ENCODE measurements at places on chromosomes 2 and 18.

GRCh38 chr2:222398446-222398885 lies 25.9 kb upstream of the SGPP2 start:
- no peak for DNase-seq

DNA sequence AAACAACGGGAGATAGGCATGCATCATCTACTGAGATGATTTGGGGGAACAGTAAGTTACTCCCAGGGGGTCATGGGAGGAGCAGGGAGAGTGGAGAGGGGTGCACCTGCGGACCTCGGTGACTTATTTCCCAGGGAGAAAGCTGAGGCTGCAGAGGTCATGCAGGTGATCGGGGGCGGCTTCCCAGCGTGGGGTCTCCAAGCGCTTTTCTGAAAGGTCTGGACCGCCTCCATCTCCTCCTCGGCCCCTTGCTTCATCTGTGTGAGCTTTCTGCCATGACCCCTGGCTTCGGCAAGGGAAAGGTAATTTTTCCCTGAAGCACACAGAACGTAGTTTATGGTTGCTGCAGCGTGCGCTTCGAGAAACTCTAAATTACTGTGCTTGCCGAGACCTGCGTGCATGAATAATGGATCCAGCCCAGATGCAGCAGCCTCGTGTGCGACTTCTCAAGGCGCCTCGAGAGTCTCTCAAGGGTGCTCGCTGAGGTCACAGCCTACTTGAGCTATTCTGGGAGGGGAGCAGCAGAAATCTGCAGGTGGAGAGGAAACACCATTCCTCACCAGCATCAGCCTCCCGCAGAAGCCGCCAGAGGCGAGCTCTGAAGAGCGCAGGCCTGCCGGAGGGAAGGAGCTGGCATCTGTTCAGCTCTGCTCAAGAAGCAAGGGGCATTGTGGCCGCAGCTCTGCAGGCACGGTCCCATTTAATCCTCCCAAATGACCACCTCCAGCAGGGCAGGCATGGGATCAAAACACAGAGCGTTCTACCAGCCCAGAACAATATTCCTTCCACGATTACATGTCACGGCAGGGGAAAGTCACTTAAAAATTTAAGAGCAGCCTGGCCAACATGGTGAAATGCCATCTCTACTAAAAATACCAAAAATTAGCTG lies 308.4 kb upstream of the MYT1L start:
- no peak for DNase-seq

GRCh38 chr2:30325600-30326328 lies 94.4 kb downstream of the LBH start:
- no peak for DNase-seq

DNA sequence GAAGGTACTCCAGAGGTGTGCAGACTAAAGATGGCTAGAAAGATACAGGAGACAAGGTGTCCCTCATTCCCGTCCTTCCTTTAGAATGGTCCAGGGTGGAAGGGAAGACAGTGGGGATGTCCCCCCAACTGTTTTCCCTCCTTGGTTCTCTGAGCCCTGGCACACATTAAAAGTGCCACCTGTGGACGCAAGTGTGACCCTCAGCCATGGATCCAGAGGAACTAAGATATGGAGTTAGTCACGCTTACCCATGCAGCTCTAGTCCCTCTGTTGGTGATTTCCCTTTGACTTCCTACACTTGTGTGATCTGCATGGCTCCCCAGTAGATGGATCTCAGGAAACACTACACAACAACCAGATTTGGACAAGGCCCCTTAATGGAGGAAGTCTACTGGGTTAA lies 113.1 kb upstream of the SRD5A2 start:
- no peak for DNase-seq

GRCh38 chr2:69097148-69097610 lies 84.2 kb downstream of the ANTXR1 start:
- DNase-seq, result no peak

DNA sequence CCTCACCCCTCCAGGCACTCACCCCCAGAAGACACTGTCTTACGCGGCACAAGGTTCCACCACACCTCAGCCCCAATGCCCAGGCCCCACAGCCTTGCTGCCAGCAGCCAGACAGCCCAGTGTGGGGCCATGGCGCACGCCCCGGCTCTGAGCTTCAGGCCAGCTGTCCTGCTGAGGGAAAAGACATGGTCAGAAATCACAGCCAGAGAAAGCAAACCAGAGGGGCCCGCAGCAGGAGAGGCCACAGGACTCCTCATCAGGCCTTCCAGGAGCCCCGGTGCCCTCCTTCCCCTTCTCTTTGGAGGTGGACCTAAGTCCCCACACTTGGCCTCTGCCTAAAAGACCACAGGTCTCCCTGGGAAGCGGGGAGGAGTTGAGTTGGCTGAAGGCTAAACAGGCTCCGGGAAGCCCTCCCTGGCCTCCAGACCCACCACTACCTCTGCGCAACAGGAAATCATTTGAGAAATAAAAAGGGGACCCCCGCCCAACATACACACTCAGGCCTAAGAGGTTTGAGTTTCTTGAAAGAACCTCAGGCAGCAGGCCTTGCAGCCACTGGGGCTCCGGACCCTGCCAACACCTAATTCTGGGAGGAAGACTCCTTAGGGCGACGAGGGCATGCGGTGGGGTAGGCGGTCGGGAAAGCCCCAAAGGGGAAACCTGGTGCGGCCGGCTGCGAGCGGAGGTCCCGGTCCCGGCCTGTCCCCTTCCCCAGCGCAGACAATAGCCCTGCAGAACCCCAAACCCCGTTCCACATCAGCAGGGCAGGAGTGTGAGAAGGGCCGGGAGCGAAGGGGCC lies 1.9 kb downstream of the SEMA4C start:
- peak; percentile 47 for DNase-seq

DNA sequence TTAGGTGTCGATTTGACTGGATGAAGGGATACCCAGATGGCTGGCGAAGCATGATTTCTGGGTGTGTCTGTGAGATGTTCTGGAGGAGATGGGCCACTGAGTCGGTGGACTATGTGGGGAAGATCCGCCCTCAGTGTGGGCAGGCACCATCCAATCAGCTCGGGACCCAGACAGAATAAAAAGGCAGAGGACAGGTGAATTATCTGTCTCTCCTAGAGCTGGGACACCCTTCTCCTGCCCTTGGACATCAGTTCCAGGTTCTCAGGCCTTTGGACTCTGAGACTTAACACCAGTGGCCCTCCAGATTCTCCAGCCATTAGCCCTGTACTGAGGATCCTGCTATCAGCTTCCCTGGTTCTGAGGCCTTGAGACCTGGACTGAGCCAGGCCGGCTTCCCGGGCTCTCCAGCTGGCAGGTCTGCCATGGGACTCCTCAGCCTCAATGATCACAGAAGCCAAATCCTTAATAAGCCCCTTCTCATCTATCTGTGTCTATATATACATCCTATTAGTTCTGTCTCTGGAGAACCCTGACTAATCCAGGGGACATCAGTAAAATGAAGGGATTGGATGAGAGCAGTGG lies 11.7 kb downstream of the PROC start:
- DNase-seq, result no peak

GRCh38 chr2:110126906-110127305 lies 11.3 kb upstream of the MALL start:
- DNase-seq, result no peak

DNA sequence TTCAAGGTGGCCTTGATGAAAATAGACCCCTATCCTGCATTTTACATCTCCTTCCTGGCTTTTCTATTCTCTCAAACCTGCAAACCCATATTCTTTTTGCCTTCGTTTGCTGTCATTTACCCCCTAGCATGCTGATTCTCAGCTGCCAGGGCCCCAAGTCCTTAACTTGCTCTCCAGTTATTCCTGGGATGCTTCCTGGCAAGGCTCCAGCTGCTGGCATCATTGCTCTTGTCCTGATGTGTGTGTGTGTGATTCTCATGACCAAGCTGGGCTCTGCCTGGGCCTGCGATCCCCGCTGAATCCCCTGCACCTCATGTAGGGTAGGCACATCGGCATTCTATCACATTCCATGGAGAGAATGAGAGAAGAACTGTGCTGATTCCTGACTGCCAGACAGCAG lies 11.9 kb downstream of the NPAS2 start:
- no peak for DNase-seq

DNA sequence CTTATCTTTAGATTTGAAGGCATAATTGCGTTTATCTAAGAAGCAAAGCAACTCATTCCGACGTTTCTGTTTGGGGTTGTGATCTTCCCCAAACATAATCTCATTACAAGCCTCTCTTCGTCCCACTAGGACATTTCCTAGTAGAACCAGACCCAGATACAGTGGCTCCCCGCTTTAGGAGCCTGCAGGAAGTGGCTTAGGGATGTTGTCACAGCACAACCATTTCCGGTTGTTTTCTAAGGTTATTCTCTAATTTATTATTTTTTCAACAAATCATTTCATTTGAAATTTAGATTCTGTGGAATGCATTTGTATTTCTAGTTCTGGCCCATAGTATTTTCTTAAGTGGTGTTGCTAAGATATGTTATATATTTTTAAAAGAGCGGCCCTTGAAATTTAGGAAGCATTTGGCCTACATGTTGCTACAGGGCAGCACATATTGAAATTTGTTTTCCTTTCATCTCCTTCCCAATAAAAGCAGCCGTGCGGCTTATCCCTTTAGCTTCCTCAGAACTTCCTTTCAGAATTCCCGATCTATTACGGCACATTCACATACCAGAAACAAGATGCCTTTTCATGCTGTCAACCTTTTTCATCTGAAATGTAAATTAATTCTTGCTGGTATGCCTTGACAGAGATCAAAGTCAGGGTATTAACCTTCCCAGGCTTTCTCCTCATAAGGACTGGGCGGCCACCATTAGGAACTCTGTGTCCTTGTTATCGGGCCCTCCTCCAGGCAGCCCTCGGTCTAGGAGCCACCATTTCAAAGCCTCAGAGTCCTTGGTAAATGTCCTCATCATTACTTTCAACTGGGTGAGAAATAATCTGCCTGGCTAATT lies 210.9 kb upstream of the SP5 start:
- DNase-seq, result no peak

DNA sequence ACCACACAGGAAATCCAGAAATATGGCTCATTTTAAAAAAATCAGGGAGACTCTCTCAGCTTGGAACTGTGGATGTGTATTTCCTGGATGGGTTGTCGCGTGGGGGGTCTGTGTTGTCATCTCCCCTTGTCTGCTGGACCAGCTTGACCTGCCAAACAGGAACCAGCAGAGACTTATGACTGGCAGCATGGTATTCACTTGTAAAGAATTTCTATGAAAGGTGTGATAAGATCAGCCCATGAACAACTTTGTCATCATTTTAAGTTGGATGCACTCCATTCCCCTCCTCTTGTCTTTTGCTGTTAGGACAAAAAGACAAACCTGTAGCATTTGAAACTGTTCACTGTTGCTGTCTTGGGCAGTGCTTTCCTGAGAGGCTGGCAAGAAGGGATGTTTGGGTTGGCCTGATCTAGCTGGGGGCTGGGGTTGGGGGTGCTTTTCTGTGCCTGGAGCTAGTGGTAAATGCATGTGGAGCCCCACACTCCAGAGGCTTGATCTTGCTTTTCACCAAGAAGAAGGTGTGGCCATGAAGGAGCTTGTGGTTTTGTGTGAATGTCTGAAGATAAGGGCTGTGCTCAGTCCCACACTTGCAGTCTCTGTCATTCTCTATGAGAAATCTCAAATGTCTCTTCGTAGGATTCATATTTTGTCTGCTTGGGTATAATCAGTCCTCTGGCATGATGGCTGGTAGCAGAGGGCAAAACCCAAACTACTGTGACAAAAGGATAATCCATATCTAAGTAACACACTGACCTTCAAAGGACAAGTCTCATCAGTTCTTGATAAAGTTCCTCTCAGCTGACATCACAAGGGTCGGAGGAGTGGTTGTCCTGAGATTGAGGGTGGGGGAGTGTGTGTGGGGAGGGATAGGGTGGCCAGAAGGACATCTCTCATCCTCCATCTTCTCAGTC lies 39.0 kb downstream of the RALB start:
- DNase-seq, result no peak

DNA sequence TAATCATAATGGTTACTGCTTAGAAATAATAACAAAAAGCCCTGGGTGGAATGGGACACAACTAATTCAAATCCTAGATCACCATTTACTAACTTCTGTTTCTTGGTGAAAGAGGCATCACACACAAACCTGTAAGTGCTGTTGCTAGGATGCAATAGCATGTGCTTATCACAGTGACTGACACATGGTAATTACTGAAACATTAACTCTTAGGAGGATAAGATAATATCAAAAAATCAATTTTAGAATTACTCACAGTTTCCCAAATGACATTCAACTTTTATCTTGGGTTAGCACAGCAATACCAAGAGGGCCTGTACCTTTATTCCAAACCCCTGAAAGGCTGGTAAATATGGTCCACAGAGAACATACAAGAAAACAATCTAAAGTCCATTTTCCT lies 69.1 kb downstream of the MBOAT2 start:
- DNase-seq, result no peak

GRCh38 chr2:121283670-121284462 lies 1.1 kb downstream of the TFCP2L1 start:
- DNase-seq, result no peak

DNA sequence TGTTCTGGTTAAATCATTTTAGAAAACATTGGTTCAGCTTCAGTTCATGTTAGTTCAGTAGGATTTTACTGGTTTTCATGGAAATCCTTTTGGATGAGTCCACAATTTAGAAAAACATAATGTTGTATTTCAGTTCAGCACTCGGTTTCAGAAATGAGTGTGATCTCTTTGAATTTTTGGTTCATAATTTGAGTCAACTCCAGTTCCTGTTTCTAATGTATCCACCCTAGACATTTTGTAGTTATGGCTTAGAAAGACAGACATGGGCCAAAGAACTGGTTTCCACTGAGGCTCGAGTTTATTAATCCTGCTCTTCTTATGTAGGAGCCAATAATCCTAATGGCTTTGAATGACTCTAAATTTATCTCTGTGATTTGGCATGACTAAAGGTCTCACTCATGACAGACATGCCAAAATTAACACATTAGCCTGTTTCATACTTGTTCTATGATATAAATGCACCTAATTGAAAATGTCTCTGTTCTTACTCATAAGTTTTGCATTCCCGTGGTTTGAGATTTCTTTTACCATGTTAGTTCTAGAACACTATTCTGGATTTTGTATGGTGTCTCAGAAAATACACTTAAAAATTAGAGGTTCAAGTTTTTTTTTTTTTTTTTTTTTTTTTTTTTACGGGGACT lies 82.3 kb upstream of the SPRED2 start:
- no peak for DNase-seq

GRCh38 chr2:232588680-232589585 lies 38.4 kb downstream of the EIF4E2 start:
- DNase-seq, result peak; percentile 87

GRCh38 chr2:20421336-20421987 lies 25.4 kb upstream of the RHOB start:
- DNase-seq, result peak; percentile 52

DNA sequence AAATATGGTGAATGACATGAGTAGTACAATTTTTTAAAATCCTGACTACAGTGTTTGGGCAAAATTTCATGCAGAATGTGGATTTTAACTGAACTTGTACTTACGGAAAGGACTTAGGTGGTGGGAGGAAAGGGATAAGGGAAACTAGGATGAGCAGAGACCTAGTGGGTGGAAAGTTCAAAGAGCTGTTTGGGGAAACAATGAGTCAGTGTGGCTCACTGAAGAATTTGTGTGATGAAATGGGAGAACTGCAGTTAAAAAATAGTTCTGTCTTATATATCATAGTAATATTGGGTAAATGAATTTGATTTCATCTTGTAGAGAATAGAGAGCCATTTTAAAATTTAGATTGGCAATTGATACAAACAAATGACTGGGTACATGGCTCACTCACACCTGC lies 220.1 kb upstream of the CTAGE1 start:
- DNase-seq, result no peak

Data from left lobe of liver (tissue), 2 donors.